ENCODE measurements at places on chromosomes 7 and 10.

DNA sequence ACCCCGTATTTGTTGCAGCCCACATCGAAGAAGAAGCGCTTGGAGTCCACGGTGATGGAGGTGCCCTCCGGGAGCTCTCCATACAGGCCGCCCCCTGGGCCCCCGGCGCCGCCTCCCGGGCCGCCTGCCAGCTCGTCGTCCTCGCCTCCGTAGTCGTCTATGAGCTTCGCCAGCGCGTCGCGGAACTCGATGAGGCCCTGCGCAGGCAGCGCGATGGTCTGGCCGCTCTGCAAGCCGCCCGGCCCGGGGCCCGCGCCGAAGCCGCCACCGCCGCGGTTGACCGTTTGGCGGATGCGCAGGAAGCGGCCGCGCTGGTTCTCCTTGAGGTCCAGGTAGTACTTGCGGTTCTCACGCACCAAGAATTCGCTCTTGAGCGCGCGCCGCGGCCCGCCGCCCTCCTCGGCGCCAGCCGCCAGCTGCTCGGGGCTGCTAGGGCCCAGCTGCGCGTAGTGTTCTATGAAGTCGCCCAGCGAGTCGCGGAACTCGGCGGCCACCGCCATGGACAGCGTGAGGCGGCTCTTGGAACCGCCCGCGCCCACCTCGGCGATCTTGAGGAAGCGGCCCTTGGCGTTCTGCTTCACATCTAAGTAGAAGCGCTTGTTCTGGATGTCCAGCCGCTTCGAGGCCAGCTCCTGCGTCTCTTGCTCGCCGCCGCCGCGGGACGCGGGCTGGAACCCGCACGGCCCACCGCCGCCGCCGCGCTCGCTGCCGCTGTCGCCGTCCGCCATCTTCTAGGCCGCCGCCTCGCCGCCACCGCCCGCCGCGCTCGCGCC is 523 bp downstream of the PURB start:
- no peak for DNase-seq

DNA sequence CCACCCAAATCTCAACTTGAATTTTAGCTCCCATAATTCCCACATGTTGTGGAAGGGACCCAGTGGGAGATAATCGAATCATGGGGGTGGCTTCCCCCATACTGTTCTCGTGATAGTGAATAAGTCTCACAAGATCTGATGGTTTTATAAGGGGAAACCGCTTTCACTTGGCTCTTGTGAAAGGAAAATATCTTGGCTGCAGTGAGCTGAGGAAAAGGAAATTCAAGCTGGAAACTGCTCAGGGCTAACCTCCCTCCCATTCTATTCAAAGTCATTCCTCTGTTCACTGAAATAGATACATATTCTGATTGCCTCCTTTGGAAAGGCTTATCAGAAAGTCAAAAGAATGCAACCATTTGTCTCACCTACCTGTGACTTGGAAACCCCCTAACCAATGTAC is 15.8 kb downstream of the CYCS start:
- DNase-seq = no peak

DNA sequence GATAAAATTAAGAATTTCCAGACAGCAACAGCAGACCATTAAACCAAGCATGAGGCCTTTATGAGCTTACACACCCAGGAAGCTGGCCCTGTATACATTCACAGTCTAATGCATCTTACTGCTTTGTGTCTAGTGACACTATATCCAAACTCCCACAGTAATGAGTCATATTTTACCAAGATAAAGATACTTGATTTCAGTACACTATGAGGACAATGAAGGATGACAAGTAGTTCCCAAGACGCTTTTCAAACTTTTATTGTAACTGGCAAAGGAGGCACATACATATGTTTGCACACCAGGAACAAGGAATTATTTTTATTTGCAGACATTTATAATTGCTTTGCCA is 148.0 kb downstream of the TSPAN12 start:
- DNase-seq = no peak

GRCh38 chr10:116891208-116891607 is 41.9 kb downstream of the ENO4 start:
- DNase-seq = no peak

DNA sequence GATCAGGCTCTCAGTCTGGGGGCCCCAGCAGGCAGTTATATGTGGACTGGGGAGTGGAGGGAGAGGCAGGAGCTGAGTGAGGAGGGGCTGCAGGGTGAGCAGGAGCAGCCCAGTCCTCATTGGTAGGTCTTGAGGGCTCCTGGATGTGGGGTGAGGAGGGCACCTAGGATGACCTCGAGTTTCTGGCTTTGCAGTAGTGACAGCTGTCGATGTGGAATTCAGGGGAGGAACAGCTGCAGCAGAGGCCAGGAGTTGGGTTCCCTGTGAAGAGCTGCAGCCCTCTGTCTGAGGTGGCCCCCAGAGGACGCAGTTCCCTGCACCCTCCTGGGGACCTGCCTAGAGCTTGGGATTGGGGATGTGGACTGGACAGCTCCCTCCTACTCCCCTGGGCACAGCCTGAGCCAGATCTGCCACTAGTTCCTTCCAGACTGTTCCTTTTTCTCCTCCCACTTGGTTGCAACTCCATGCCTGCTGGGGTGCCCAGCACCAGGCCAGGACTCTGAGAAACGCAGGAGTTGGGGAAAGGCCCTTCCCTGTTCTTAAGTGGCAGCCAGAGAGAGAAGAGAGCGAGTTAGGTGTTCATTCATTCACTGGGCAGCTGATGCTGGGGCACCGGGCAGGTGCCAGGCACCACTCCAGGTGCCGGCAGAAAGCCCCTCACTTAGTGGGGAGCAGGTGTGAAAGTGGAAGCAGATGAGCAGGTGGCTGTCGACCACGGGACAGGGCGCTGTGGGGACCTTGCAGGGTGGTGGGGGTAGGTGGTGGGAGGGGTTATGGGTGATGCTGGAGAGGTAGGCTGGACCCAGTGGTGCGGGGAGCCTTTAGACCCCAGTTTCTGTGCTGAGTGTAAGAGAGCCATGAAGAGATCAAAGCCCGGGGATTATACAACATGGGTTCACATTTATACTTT is 57.9 kb downstream of the PRF1 start:
- DNase-seq = no peak

DNA sequence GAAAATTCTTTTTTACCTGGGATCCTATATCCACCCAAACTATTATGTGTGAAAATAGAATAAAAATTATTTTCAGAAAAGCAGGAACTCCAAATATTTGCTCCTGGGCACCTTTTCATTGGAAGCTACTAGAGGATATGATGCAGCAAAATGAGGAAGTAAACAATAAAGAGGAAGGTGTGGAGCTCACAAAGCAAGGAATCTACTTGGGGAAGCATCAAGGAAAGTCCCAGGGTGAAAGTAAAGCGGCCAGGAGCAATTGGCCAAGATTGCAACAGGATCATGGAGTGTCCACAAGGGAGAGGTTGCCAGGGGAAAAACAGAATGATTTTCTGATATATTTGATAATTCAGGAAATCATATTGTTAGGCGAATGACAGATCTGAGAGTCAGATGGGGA is 80.8 kb downstream of the CARD11 start:
- no peak for DNase-seq

DNA sequence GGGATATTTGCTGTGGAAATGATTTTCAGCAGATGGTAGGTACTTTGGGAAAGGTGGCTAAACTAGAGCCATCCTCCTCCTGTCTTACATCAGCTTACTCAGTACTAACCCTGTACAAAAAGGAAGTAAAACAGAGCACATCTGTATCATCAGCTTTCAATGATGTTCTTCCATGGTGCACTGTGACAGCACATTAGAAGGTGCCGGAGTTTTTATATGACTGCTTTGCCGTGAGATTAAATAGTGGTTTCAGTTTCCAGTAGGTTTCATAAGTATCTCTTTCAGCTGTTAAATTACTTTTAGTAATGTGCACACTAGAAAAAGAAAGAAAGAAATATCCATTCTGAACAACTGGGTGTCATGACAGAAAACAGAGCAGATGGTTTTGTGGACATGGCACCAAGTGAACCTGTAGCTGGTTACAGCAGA is 86.5 kb downstream of the ARID5B start:
- no peak for DNase-seq

- no peak for DNase-seq
These were observed 81.9 kb upstream of the PRKG1 start for GRCh38 chr10:50992356-50992901.

DNA sequence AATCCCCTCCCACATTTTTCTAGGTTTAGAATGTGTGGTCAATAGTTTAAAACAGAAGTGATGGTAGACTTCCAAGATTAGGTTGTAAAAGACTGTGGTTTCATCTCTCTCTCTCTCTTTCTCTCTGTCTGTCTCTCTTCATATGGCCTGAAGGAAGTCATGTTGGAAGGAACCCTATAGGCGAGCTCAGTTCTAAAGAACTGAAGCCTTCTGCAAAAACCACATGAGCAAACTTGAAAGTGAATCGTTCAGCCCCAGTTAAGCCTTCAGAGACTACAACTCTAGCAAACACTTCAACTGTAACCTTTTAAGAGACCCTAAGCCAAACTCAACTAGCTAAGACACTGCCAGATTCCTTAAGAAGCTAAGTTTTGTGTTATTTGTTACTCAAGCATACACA is 707.5 kb upstream of the LRRTM3 start:
- no peak for DNase-seq

- no peak for DNase-seq
These were observed 84.5 kb upstream of the SEMA3C start for GRCh38 chr7:81003326-81003725.

DNA sequence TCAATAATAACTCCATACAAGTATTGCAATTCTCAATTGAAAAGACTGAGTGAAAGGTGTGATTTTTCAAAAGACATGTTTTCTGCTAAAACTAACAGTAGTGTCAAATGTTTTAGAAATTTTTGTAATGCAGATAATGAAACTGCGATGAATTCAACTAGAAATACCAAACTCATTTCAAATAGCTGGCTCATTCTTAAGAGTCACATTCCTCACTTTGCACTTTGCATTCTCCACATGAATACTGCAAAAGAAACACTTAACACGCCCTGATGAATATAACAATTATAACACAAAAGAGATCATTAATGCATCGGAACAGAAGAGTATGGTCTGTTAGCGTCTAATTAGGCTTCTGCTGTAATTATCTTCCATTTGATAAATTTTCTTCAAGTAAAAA is 15.5 kb upstream of the TSPAN12 start:
- no peak for DNase-seq

DNA sequence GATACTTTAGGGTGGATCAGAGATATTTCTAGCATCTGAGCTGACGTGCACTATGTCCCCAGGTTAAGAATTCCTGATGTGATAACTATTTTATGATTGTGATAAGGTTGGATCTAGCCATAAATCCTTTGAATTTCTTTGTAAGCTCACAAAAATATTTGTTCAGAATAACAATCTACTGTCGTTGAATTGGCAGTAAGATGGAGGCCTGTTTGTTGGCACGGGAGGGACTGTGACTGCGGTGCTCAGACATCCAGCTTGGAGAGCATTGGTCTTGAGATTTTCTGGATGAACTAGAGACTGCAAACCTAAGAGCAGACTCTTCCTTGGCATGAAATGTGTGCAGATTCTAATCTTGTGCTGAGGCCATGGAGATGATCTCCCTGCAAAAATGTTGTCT is 131.1 kb downstream of the LRRC4 start:
- DNase-seq = no peak

DNA sequence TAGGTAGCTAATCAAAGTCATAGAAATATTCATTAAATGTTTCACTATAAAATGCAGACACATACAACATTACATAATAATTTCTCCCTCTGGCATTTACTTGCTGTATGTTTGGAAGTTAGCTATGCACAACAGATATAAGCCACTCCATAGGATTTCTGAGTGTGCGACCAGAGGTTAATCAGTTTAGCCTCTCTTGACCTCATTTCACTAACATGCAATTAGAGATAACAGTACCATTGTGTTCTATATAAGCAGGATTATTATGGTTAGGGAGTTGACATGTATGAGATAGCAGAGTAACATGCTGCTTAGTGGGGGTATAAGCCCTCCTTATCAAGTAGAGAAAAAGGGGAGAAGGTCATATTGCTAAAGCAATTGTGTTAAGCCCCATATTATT is 26.4 kb downstream of the GLUD1 start:
- no peak for DNase-seq

DNA sequence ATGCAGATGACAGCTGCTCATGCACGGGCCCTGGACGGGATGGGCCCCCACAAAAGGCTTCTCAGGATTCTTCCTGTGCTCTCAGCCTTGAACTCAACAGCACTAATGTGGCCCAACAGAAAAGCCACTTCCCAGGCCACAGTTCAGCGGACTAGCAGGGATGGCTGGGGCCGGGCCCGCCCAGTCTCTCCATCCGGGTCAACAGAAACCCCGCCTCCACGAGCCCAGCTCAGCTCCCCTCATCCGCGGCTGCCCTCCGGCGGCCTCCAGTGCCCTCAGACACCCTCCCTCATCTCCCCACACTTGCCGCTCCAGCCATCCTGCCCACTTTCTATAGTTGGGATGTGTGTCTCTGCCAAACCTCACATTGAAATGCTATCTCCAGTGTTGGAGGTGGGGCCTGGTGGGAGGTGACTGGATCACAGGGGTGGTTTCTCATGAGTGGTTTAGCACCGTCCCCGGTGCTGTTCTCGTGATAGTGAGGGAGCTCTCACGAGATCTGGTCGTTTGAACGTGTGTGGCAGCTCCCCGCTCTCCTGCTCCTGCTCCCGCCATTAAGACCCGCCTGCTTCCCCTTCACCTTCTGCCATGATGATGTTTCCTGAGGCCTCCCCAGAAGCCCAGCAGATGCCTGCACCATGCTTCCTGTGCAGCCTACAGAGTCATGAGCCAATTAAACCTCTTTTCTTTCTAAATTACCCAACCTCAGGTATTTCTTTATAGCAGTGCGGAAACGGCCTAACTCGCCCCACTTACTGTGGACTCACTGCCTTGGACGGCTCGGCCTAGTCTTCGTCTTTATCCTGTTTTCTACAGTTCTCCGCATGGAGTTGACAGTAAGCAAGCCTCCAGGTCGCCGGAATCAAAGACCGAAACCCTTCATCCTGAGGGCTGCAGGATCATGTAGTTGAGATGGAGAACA is 169.9 kb upstream of the RNF32 start:
- no peak for DNase-seq

- DNase-seq = no peak
These were observed 123.9 kb upstream of the TCF7L2 start for GRCh38 chr10:112826018-112826697.

DNA sequence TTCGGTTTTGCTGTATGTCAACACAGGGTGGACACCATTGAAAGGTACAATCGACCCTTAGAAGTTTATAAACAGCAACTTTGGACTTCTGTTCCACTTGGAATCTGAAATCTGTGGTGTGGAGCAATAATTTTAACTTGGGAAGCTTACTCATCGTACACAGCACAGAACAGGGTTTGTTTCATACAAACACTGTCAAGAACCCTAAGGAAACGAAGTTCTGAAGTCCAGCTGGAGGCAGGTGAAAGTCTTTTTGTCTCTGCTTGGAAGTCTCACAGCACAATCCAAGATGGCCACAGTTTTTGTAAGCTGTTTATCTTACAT is 31.5 kb downstream of the NMT2 start:
- no peak for DNase-seq

GRCh38 chr7:157002819-157003421 is 7.5 kb downstream of the MNX1 start:
- DNase-seq = no peak

Measured in hippocampal formation (tissue), 2 donors.